ENCODE measurements at places on chromosomes 5 and 9.

DNA sequence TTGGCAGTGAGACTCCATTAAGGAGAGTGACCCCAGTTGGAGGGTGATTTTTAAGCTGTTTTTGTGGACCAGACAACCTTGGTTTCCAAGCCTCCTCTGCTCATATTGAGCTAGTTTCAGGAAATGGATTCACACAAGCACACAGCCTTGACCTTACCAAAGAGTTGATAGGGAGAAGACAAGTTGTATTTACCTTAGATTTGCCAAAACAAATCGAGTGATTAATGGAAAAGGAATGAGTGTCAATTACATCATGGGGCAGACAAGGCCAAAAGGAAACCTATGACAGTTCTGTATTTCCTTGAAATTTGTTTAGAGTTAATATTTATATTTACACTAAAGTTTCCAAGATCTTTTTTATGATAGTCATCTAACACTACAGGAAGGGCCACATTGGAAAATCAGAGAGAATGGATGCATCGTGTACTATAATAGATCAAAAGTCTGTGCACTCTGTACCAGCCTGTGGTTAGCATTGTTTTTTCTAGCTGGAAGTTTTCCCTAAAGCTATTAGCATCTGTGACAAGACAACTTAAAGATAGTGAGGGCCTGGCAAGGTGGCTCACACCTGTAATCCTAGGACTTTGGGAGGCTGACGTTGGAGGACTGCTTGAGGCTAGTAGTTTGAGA lies 86.0 kb upstream of the FER start:
- DNase-seq, result no peak

DNA sequence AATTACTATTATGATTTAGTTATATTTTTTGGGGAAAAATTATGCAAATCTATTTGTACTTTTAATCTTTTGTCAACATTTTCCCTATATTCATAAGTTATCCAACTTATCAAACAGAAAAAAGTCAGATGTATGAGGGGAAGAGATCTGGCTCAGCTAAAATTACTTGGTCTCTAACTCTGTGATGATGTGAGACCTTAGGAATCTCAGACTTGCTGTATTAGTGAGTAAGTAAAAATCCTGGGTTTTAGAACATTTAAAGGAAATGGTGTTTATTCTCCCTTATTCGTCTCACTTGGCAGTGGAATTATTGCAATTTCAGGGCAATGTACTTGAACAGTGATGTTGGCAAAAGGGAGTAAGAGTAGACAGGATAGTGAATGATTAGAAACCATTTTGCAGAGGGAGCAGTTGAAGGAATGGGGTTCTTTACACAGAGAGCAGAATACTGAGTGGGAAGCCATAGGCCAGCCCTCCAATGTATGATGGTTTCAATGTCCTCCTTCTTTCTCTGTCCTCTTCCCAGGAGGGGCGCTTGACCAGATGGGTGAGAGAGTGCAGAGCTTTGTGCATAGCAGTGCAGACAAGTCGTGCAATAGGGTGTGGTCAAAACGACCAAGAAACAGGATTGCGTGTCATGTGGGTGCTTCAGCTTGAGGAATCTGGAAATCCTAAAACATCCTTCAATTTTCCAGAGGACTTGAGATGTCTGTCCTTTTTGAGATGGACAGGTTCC lies 91.7 kb downstream of the TENT4A start:
- DNase-seq, result no peak

DNA sequence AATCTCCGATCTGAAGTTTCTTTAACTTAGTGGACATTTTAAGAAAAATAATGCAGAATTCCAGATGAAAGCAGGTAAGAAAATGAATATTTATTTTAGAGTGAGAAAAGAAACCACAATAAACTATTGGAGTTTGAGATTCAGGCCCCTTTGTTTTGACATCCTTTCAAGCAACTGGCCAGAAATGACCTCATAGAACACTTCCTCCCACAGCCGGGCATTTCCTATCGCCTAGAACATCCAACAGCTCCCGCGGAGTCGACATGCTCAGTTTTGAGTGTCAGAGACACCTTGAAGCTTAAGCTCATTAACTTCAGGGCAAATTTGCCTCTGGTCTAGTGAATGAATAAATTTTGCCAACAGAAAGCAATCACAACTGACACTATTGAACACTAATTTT lies 369.2 kb downstream of the TLE4 start:
- no peak for DNase-seq

GRCh38 chr5:96533371-96533770 lies 100.3 kb upstream of the PCSK1 start:
- DNase-seq, result no peak

GRCh38 chr9:31697956-31698355 lies 686.5 kb upstream of the ACO1 start:
- no peak for DNase-seq

DNA sequence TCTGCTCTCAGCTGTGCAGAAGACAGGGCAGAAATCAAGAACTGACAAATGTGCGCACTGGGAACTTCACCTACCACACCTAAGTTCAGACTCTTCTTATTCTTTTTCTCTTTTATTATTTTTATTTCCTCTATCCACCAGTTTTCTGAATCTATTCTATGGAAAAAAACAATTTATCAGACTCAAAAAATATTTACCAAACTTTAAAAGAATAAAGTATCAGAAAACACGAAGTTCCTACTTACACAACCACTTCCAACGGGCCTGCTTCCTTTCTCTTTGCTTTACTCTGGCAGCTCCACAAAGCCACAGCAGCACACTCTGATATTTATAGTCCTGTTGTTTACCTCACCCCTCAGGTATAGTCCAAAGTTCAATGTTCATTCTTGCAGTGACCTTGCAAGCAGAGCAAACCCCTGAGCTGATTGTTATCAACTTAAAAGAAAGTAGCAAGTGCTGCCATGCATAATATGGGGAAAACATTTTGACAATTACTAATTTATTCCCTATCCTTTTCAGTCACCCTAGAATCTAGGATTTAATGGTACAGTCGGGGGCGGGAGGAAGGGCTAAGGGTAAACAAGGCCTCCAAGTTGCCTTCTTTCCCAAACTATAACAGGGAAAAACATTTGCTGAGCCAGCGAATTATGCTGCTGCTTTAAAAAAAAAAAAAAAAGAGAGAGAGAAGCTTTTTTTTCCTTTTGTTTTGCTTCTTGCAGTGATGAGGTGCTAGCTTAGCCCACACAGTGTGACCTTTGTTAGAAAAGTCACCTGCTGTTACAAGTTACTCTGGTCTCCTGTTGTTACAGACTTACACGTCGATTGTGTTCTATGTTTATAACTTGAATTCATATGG lies at the start of gene SELENOP:
TSS of gene SELENOP (minus strand) at position 302 of the 856 bp plus-strand sequence. CDS start 3,539 bp downstream, outside the sequence.
- no peak for DNase-seq

DNA sequence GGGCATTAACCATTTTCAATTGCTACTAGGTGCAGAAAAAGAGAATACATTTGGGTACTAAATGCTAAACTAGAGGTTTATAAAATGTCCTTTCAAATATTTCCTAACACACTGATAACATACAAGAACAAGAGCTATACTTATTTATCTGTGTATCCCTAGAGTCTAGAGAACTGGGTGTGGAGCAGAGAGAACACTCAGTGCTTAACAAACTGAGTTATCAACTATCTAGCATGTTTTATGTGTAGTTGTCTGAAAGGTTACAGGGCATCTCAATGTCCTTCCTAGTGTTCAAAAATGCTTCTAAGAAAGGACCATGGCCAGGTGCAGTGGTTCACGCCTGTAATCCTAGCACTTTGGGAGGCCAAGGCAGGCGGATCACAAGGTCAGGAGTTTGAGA lies 40.3 kb downstream of the NR6A1 start:
- DNase-seq, result no peak

- DNase-seq, result no peak
Measured at GRCh38 chr5:19498852-19499251, 489.1 kb downstream of the CDH18 start.

GRCh38 chr9:101235105-101235866 lies 149.5 kb downstream of the BAAT start:
- no peak for DNase-seq

GRCh38 chr9:107648153-107648715 lies 158.7 kb upstream of the KLF4 start:
- DNase-seq, result no peak

DNA sequence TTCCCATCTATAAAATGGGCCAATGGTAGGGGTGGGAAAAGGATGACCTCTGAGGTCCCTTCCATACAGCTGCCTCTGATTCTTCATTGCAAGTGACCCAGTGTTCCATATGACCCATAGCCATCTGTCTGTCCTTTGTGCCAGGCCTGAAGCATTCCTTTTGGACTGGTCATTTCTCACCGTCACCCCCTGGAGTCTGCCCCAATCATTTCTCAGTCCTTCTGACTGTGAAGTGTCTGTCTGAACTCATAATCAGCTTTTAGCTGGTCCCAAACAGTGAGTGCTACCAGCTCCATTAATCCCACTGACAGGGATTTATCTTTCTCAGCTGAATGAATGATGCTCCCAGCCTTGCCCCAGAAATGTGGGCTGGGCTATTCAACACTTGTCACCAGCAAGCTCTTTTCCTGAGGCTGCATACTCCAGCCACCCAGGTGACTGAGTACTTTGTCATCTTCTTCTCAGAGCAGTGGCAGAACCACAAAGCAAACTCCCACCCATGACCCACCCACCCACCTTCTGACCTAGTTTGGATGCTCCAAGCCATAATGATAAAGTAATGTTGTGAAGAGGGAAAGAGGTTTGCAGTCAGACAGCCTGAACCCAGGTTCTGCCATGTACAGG lies 37.4 kb downstream of the KCNIP1 start:
- DNase-seq, result no peak

GRCh38 chr5:13766236-13766635 lies 178.3 kb downstream of the DNAH5 start:
- DNase-seq, result no peak

DNA sequence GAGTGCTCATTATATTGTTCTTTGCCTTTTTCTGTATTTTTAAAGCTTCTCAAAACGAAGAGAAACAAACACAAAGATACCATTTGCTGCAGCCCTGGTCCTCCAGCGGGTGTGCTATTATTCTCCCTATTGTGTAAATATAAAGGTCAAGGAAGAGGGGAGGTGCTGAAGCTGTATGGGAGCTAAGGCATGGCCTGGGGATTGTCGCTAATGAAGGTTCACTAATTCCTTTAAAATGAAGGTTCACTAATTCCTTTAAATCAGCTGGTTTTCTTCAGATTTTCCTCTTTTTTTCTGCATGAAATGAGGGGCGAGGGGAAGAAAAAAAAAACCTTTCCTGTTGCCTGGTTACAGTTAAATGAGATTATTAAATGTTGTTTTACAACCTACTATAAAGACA lies 74.5 kb upstream of the MAP1B start:
- no peak for DNase-seq

DNA sequence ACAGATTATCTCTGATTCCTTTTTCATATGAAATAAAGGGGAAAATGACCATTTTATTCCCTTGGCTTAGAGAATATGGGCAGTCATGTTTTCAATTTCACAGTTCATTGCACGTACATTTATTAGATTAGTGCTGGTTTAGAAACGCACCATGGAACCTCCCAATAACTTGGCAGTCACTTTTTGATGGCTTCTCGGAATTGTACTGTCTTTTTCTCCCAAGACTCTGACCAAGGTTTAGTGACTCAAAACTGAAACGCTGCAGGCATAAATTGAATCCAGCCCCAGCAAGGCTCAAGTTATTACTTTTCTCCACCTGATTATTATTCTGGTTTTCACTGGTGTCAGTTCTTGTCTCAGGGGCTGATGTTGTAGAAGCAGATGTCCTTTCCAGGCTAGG lies 55.6 kb upstream of the EGFLAM start:
- no peak for DNase-seq

DNA sequence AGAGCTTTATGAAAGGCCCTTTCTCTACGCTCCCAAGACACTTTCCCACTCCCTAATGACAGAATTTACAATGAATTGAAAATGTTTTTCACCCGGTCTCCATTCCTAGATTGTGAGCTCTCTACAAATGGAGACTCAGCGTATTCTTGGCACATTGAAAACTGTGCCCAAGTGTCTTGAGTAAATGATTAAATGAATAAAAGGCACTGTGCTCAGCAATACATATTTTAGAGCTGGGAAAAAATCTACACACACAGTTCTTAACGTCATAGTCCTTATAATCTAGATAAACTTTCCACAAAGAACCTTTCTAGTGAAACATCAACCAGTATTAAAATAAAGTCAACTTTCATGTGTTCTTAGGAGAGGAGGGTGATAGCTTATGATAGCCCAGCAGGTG lies 634.0 kb downstream of the RAB3C start:
- no peak for DNase-seq

DNA sequence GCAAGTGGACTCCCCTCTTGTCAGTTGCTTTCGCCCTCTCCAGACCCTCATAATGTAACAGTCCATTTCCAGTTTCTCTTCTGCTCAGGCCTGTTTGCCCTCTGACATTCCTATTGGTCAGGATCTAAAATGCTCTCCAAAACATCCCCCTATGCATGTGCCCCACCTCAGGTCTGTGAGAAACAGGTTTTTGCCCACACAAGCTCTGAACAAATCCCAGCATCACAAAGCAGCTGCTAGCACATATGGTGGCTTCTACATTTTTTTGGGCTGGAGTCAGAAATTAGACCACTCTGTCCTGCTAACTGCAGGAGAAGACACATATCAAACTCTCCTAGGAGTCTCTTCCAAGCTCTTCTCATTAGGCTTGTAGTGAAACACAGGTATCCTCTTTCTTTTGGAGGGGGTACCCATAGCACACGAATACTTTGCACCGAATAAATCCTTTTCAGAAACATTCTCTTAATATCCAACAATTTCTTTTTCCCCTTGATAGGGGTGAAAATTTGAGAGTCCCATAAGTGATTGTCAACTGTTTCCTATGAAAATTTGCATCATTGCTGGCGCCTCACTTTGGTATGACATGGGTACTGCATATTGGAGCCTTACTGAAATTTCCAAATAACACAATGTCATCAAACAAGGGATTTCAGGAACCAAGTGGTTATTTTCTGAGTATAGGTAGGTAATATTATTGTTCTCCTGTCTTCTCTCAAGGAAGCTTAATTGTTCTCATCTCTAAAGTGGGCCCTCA lies 19.3 kb upstream of the HSPA9 start:
- no peak for DNase-seq

DNA sequence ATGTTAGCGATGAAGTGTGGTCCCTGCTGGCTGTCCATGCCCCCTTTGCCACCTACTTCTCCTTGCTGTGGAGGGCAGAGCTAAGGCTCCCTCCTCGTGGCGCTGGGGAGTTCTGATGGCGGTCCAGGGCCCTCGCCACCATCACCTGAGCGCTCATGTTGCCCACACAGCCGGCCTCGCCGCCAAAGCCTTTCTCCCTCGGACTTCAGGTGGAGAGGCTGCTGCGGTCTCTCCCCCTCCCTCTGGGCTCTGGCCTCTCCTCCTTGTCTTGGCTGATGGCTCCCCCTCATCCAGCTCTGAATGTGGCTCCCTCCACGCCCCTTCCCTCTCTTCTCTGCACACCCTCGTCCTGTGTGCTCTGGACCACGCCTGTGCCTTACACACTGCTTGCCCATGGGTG lies 14.5 kb upstream of the LPCAT1 start:
- no peak for DNase-seq

- no peak for DNase-seq
Measured at GRCh38 chr5:143592648-143593047, 189.2 kb upstream of the NR3C1 start.

- no peak for DNase-seq
Measured at GRCh38 chr9:37820142-37820541, 19.5 kb downstream of the DCAF10 start.

Data from activated naive CD4-positive, alpha-beta T cell treated with anti-CD3 and anti-CD28 coated beads, Interleukin-2, amount 50 U/mL, for 72 hours (primary cell).